ENCODE measurements at places on chromosomes 4 and X. TPM values are rescaled to one million over a fixed set of nuclear protein-coding genes. Genes with fewer than 3 reads are reported as not detected.

DNA sequence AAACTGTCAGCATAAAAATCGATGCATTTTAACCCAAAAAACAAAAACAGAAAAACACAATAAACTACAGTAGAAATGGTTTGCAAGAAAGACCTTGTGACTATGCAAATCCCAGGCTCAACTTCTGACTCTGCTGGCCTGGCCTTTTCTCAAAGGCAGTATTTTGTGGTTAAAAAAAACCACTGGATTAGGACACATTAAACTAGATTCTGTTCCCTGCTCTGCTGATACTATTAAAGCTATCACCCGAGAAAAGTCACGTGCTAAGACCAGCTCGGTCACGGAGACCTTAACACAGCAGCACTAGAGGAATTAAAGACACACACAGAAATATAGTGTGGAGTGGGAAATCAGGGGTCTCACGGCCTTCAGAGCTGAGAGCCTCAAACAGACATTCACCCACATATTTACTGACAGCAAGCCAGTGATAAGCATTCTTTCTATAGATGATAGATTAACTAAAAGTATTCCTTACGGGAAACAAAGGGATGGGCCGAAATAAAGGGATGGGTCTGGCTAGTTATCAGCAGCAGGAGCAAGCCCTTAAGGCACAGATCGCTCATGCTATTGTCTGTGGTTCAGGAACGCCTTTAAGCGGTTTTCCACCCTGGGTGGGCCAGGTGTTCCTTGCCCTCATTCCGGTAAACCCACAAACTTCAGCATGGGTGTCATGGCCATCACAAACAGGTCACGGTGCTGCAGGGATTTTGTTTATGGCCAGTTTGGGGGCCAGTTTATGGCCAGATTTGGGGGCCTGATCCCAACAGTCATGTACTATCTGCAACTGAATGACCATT, 16.1 kb downstream of the CBR4 start:
- DNase-seq: no peak

GRCh38 chrX:39837688-39838087, 260.1 kb downstream of the BCOR start:
- DNase-seq: no peak

GRCh38 chrX:38799995-38800580, 1.2 kb upstream of the MID1IP1 start:
- no peak for DNase-seq

DNA sequence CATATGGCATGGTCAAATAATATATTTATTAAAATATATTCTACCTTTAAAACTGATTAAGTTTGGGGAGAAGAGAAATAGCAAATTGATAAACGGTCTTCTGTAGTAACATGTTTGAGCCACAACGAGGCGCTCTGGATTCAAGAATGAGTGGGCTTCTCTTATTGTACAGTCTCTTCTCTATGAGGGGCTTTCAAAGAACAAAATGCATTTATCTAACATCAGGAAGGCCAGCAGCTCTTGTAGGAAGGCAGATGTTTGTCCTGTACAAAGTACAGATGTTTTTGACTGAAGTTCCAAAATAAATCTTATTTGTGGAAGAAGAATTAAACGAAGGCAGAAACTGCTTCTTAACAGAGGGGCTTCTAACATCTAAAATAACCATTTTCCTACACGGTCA, 153.6 kb downstream of the RASL11B start:
- peak; percentile 72 for DNase-seq

- no peak for DNase-seq
Observed at GRCh38 chr4:41977709-41978108, 3.8 kb upstream of the DCAF4L1 start.

- DNase-seq: no peak
Observed at GRCh38 chr4:127775843-127776242, 6.3 kb upstream of the HSPA4L start.

GRCh38 chrX:119989905-119990555, 46.5 kb upstream of the NKAP start:
- no peak for DNase-seq

GRCh38 chr4:37659696-37660095, 26.5 kb downstream of the RELL1 start:
- no peak for DNase-seq

DNA sequence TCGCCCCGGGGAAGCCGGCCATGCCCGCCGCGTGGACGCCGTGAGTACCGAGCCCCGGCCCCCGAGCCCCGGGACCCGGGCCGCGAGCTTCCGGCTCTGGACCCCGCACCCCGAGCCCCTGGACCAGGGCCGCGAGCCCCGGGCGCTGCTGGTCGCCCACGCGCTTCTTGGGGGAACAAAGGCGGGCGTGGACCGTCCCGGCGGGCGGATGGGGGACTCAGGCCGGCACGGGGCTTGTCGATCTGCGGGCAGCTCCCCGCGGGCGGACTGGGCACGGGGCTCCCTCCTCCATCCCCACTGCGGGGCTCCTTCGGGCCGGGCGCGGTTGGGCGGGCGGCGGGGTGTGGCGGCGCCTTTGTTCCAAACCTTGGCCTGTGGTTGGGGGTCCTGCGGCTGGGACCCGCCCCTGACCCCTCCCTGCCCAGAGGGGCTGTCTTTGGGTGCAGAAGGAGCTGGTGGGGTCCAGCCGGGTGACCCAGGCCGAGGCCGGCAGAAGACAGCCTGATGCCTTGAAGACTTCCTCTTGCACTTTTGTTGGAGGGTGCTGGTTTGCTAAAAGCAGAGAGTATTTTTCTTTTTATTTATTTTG, 25.2 kb upstream of the ADD1 start:
- DNase-seq: no peak

DNA sequence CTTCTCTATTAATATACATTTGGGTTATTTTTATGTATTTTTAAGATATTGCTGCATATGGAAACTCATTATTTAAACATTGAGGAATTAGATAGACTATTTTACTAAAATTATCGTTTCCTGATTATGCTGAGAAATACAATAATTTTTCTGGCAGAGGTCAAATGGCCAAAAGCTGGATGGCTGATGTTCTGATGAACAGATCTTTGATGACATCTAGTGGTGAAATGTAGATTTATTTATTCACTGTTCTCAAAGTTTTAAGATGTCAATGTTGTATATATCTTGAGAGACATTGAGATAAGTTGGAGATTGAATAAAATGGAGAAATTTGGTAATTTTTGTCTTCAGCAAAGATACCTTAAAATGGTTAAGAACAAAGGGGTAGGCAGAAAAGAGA, 96.2 kb downstream of the UGT8 start:
- DNase-seq: peak; percentile 70

DNA sequence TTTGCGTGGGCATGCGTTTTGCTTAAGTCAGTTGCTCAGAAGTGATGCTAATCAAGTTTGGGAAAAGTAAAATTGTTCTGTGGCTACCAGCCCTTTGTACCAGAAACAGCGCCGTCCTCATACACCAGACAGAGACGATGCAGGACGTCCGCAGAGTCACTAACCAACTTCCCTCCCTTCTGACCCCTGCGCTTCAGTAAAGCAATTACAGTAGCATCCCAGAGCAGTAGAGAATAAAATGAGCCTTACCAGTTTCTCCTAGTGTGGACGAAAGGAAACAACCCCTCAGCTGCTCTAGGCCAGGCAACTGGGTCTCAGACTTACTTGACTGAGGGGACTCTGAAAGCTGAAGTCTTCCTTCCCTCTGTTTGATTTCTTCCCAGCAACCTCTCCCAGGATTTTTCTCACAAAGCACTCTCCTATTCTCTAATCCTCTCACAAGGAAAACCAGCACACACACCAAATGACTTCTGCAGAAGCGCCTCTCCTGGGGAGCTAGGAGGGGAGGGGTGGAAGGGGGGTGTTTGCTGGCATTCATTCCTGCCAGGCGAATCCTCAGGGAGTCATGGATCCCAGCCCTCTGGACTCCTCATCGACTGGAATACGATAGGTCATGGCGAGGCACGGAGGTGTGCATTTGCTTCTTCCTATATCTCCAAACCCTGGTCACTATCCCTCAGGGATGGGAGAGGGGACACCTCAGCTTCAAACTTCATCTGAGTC, 56.0 kb upstream of the MID1 start:
- no peak for DNase-seq

GRCh38 chr4:153483432-153484418, 17.6 kb downstream of the TMEM131L start:
- no peak for DNase-seq

GRCh38 chrX:40688929-40689328, 41.6 kb upstream of the CXorf38 start:
- DNase-seq: no peak

DNA sequence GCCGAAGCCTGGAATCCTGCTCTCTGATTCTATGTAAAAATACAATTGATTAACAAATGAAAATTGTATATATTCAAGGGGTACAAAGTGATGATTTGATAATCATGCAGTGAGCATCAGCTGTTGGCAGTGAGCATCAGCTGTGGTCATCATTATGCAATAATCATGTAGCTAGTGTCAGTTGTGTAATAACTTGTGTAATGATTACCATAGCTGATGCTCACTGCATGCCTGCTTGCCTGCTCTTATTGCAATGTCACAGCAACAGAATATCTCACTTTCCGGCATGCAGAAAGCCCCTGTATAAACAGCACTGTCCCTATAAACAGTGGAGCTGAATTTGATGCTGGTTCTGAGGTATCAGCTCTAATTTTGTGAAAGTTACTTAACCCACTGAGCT, 46.8 kb downstream of the SULT1B1 start:
- no peak for DNase-seq

GRCh38 chr4:53552711-53553110, 38.6 kb downstream of the LNX1 start:
- DNase-seq: no peak

DNA sequence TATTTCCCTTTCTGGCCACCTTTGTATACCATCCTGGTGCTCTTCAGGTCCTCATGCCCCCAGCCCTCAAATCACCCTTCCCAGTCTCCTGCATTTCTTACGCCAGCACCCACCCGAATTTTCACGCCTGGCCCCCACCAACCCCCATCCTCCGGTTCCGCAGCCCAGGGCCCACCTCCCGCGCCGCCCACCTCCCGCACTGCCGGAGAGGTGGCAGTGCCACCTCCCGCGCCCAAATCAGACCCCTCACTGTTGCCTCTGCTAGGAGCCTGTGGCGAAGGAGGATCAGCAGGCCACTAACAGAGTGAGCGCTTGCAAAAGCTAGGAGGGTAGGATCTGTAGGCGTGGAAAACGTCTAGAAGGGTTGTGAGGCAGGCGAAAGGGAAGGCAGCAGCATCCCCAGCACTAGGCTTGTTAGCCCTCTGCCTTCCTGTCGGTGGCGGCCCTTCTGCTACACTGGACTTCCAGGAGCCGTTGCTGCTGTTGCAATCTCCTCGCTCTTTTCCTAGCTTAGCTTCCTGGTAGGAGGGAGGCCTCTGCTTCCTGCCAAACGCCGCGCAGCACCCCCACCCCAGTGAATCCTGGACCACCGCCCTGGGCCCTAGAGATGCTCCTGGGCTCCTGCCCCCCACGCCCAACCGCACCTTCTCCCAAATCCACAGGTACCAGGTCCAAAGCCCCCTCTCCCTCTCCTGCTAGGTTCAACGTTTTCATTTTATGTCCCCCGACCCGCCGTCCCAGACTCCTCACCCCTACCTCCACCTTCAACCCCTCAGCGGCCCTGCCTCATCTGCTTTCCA, 51.0 kb downstream of the SPIN2B start:
- no peak for DNase-seq

DNA sequence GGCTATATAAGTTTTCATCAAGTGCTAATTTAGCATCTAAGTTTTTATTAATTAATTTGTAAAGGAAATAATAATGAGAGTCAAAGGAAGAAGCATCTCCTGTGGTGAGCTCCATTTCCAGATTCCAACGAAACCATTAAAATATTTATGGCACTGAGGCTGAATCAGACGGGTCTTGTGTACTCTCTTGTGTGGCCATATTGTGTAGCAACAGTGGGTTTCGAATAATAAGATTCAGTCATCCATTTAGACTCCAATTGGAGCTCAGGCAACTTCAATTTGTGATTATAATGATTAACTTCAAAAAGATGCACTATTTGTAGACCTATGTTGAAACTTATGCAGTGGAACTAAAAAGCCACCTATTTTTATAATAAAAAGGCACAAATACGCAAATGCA, 82.4 kb downstream of the SNCA start:
- no peak for DNase-seq

GRCh38 chrX:63751481-63751880, 33.5 kb downstream of the ARHGEF9 start:
- no peak for DNase-seq

DNA sequence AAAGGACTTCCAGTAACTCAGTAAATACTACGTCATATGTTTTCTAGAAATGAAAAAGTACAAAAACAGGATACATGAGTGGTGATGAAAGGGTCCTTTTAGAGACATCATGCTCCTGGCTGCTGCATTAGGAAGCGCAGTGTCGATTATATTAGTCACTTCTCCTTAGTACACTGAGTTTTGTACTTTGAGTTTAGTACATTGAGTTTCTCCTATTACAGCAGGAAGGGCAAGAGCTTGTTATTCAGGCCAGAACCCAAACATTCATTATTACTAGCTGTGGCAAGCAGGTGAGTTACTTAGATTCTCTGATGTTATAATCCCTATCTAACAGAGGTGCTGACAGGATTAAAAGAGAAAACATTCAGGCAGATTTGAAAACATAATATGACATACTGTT, 21.3 kb downstream of the RPGR start:
- DNase-seq: no peak

DNA sequence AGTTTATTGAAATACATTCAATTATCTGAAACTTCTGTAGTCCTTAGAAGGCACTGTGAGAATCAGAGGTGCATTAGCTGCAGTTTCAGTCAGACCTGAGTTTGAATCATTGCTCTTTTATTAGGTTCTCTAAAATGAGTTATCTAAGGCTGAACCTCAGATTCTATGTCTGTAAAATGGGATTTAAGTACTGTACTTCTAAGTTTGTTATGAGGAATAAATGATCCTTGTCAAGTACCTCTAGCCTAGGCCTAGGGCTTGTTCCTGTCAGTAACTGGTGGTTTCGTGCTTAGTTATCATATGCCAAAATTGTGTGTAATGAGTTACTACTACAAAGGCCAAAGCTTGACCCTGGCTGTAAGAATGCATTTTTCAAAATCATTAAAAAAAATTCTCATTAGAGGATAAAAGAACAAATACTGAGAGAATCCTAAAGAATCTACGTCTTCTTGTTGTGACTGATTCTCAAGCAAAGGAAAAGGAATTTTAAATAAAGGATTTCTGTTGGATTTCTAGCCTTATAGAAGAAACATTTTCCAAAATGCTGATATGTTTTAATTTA, 65.8 kb downstream of the SLIT2 start:
- no peak for DNase-seq

GRCh38 chr4:46386570-46386969, 3.4 kb downstream of the GABRA2 start:
- DNase-seq: no peak

GRCh38 chrX:24100713-24101112, 46.0 kb downstream of the EIF2S3 start:
- no peak for DNase-seq

- DNase-seq: no peak
Observed at GRCh38 chr4:168074861-168075260, 17.5 kb upstream of the ANXA10 start.

Gene SLC10A4
- total RNA-seq: not detected

Gene RAB33A
- 10.3 TPM for total RNA-seq

Gene BANK1
- total RNA-seq: 52.6 TPM

Gene TBX22
- total RNA-seq: not detected

Gene TCEAL4
- total RNA-seq: 19.8 TPM

Gene NALF2
- total RNA-seq: 0.65 TPM

Gene NLGN3
- total RNA-seq: 0.86 TPM

Gene POU3F4
- total RNA-seq: not detected

Gene RBM10
- total RNA-seq: 47.0 TPM

Gene ZNF711
- total RNA-seq: 15.2 TPM

Gene IL21
- total RNA-seq: not detected
